ENCODE measurements at places on chromosomes 12 and 14.

GRCh38 chr14:24139272-24139934 is 2.0 kb downstream of the EMC9 start:
- peak; percentile 23 for DNase-seq

- no peak for DNase-seq
These were observed 30.2 kb upstream of the ANKRD9 start for GRCh38 chr14:102539544-102540314.

- DNase-seq = peak; percentile 39
These were observed 30.6 kb downstream of the VCPKMT start for GRCh38 chr14:50085570-50086320.

- DNase-seq = no peak
These were observed 22.0 kb upstream of the ULK1 start for GRCh38 chr12:131872154-131873051.

DNA sequence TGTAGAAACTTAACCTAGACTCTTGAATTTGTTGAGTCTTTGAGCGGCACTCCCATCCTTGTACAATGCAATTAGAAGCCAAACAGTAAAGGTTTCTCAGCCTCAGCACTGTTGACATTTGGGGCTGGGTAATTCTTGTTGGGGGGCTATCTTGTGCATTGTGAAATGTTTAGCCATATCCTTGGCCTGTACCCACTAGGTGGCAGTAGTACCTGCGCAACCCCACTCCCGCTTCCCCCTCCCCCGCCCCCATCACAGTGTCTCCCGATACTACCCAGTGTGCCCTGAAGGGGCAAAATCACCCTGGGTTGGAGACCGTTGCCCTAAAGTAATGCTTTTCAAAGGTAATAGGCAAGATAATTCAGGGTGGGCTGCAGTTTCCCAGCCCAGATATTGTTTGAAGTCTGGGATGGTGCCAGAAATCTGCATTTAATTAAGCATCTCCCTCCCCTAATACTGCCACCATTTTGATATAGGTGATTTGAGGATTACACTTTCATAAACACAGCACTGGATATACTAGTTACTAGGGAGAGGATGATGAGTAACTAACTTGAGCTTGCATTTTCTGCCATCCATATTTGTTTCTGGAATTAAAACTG is 1.8 kb downstream of the COX6A1 start:
- peak; percentile 85 for DNase-seq

- no peak for DNase-seq
These were observed 1.5 kb downstream of the MGAT2 start for GRCh38 chr14:49622022-49622607.

GRCh38 chr12:113162102-113163029 is 12.8 kb downstream of the CFAP73 start:
- DNase-seq = no peak

DNA sequence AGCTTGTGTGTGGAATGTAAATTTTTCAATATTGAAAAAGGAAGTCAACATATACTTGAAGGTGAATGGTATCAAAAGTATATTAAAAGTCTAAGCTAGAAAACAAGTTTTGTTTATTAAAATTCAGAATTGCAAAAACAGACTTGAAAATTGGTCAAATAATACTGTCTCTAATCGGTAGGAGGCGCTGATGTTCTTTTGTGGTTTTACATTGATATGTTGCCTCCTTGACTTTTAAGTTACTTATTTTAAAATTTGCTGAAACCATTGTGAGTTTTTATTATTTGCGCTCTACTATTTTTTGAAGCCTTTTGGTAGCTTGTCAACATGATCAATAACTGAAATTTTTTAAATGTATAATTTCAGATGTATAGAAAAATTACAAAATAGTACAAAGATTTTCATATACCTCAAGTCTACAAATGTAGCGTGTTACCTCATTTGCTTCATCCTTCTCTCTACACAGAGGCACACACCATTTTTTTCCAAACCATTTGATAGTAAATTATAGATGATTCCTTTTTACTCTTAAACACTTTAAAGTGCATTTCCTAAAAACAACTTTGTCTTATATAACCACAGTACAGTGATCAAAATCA is 6.9 kb downstream of the RTRAF start:
- peak; percentile 22 for DNase-seq
